ENCODE measurements at places on chromosomes 7 and 10. TPM values are rescaled to one million over a fixed set of nuclear protein-coding genes. Genes with fewer than 3 reads are reported as not detected.

DNA sequence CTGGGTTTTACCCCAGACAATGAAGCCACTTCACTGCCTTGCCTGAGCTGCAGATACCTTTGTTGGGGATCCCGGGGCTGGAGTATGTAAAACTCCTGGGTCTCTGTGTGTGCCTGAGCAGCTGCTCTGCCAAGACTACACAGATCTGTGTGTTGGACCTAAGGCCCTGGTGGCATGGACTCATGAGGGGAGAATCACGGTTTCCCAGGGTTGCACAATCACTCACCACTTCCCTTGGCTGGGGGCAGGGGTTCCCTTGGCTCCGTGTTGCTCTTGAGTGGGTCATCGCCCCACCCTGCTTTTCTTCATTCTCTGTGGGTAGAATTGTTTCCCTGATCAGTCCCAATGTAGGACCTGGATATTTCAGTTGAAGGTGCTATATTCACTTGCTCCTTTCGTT is 13.9 kb upstream of the TBATA start:
- no peak for DNase-seq

DNA sequence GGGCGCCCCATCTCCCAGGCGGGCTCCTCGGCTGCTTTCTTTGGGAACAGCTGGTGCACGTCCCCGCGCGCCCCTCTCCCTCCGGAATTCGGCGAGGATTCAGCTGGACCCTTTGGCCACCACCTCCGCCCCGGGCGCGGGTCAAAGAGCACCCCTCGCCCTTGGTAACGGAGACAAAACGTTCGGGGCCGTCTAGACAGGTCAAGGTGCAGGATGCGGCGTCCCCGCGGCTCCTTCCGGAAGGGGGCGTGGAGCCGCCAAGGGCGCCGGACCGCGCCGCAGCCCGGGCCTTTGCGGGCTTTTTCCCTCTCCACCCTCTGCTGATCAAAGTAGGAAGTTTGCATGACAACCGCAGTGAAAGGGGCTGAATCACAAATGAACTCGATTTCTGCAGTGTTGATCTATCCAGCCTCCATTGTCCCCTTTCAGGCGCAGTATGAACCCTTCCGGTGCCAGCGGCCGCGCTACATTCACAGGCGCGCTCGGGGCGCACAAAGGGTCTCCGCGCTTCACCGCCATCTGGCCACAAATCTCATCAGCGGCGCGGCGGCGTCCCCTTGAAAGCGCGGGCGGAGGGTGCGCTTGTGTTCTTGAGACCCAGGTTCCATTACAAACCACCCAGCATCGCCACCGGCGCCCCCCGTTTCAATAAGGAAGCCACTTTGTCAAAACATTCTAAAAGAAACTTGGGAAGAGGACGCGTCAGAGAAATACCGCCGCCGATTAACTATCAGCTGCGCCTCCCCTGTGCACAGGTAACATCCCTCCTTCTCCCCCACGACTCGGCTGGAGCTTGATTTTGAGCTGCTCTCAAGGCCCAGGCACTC is 36.4 kb downstream of the CNPY1 start:
- no peak for DNase-seq

DNA sequence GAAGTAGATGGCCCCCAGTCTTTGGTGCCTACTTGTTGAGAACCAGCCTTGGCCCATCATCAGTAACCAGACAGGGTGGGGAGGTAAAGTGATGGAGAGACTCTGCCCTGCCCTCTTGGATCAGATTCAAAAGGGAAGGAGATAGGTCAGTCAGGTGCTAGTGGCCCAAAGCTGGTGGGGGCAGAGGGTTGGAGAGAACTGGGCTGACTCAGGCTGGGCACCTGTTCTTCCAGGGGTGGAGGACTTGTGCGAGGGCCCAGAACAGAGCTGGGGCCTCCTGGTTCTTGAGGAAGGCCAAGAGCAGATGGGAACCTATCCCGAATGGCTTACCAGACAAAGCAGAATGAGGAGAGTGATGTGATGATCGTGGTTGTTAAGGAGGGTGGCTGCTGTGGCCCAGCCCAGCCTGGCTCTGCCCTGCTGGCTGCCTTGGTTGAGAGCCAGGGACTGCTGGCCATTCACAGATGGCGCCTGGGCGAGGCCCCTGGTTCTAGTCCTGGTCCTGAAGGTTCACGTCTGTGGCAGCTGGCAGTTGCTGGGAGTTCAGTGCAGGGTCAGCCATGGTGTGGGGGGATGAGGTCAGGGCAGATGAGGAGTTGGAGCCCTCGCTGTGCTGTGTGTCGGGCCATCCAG is 36.6 kb downstream of the PALD1 start:
- no peak for DNase-seq

DNA sequence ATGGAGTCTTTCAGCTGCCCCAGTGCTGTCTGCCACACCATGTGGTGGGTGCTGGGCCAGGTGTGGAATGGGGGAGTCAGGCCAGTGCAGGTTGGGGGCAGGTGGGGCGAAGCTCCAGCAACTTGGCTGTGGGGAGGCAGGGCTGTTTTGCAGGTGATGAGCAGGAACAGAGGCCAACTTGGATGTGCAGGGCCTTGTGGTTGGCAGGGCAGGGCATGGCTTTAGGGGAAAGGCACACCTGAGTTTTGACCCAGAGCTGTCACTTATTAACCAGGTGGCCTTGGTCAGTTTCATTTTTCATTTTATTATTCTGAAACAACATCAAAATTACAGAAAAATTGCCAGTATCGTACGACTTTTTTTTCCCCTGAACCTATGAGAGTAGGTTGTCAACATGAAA is 1.1 kb upstream of the SFTPA2 start:
- DNase-seq: no peak

DNA sequence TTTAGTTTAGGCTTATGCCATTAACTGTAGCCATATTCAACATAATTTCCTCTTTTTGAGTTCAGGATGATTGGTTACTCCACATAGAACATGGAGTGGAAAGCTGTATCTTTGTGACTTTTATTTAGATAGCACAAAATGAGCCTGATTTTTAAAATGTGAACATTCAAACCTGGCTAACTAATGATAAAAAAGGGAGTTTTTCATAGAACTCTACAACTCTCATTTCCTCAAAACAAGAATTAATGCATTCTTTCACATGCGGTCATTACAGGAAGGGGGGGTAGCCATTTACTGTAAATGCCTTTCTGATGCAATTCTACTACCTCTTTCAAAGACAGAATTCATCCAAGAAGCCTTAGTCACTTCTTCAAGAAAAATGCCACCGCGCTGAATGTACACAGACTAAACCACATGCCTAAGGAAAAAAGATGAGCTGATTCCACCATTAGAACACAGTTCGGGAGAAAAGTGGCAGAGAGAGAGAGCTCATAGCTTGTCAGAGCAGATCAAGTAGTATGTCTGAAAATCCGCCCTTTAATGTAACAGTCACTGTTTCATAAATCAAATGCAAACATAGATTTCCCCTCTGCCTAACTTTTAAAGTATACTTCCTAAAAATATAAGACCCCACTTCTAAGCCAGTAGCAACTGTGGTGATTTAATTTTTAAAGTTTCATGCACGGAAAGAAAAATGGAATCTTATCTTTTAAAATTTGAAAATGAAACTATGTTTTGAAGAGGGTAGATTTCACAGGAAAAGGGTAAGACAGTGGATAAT is 226.4 kb upstream of the KLF14 start:
- no peak for DNase-seq

DNA sequence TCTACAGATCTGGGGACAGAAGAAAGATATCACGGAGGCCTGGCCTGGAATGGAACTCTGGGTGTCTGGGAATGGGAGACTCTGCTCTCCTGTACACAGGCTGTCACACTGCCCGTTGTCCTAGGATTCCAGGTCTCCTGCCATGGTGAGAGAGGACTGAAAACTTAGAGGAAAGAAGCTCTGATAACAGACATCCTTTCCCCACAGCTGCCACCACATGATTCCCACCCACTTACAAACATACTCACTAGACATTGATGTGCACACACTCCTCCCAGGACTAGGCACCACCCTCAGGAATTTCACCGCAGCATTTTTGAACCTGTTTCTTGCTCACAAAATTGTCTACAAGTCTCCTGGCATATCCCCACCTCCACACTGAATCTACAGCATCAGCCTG is 5.7 kb downstream of the ZNF92 start:
- no peak for DNase-seq

DNA sequence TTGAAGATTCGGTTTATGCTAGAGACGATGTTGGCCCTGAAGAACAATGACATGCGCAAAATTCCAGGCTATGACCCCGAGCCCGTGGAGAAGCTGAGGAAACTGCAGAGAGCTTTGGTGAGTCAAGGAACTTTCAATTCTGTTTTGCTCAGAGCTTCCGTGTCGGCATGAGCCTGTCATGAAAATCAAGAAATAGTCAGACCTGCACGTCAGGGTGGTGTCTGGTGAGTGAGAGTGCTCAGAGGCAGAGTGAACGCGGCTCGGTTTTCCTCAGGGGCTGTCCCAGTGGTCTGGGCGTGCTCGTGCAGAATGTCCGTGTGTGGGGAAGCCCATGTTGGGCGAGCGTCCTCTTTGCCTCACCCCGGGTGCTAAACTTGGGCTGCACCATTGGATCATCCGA is 12.6 kb downstream of the NOM1 start:
- no peak for DNase-seq

The CYP2C19 gene
- not detected for total RNA-seq

DNA sequence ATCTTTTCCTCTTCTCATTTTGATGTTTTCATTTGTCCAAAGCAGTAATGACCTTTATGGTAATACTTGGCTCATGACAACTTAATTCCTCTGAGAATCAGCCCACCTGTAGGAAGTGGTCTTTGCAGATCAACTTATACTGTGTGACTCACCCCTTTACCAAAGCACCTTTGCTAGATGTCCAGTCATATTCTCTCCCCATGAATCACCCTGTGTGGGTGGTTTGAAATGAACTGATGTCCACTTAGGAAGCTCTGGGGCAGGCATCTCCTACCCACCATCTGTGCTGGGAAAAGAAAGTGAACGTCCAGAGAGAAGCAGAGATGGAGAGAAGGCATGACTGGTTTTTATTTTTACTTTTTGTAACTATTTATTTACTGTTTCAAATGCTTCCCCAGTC is 410.3 kb downstream of the KIF20B start:
- DNase-seq: no peak

The PRPS1L1 gene
- not detected for total RNA-seq

The TMEM178B gene
- 3.0 TPM for total RNA-seq

DNA sequence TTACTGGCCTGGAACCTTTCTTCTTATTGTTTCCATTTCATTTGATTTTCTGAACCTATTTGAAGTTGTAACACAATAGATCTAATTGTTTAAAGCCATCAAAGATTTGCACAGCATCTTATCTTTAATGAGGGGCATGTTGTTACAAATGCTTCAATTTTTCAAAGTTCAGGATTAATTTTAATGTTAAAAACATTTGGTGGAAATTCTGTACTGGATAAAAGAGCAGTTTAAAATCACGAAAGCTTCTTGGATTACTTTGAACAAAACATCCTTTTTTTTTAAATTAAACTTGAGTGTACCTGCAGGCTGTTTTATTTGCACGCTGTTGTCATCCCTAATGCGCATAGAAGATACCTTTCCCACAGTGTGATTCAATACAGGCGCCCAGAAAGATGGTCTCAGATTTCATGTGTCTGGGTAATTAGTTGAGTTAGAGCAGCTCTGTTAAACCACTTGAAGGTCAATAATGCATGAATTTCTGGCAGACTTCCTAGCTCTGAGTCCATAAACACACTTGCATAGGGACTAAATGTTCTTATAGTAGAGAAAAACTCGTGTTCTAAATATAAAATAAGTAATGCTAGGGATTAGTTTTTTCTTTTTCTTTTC is 29.3 kb upstream of the DDX50 start:
- DNase-seq: no peak

The PTCD1 gene
- 17.4 TPM for total RNA-seq

DNA sequence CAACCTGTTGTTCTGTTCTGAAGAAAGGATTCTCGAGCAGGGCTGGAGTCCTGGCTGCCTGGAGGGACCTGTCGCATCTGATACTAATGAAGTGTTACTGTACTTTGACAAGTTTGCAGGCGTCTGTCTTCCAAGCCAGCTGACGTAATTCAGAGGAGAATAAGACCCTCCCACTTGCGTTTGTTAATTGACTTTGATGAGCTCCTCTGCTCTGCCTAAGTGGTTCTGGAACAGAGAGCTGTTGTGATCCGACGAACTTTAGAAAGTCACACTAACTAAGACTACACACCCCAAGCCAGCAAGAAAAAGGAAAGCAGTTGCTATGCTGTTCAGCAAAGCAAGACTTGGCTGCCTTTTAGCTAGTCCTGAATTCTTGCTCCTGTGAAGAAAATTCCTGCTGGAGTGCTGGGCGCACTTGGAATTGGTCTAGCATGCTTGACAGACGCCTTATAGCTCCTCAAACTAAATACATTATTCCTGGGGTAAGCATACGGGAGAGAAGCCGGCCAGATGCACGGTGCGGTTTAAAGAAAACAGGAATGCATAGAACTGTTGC is 200.3 kb downstream of the CACNB2 start:
- DNase-seq: no peak

The MRLN gene
- total RNA-seq: not detected

The FAM221A gene
- 4.7 TPM for total RNA-seq

GRCh38 chr7:26166684-26167266 is 14.8 kb downstream of the NFE2L3 start:
- DNase-seq: no peak

The DDX21 gene
- total RNA-seq: 46.9 TPM

GRCh38 chr10:16944402-16944801 is 127.2 kb upstream of the RSU1 start:
- peak; percentile 34 for DNase-seq

- no peak for DNase-seq
These were observed 165.8 kb upstream of the PRSS1 start for GRCh38 chr7:142583446-142583845.

GRCh38 chr7:14270099-14270498 is 280.6 kb upstream of the ETV1 start:
- no peak for DNase-seq

DNA sequence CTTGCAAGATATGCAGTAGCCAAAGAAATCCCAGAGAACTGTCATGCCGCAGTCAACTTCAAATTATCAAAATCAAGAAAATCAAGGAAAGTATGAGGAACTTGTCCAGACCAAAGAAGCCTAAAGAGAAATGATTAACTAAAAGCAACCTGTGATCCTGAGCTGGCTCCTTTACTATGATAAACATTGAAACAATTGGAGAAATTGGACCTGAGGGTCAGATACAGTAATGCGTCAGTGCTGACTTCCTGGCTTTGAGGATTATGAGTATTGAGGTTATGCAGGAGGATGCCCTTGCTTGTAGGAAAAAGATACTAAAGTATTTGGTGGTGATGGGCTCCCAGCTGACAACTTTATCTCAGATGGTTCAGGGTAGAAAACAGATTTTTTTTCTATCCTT is 324.7 kb upstream of the AKR1E2 start:
- DNase-seq: no peak

- no peak for DNase-seq
These were observed 20.0 kb upstream of the PARP12 start for GRCh38 chr7:140082770-140083169.

GRCh38 chr10:122861711-122862161 is 16.1 kb upstream of the CUZD1 start:
- no peak for DNase-seq

- DNase-seq: no peak
These were observed 106.9 kb downstream of the ANLN start for GRCh38 chr7:36496576-36496975.

- DNase-seq: no peak
These were observed 67.9 kb downstream of the SGCE start for GRCh38 chr7:94588075-94588474.

Measured in uterus (tissue), 4 donors.